ENCODE measurements at places on chromosomes 3 and 15. TPM values are rescaled to one million over a fixed set of nuclear protein-coding genes. Genes with fewer than 3 reads are reported as not detected.

Gene AP3B2
- polyA plus RNA-seq, result 21.8 TPM

Gene GANC
- 6.5 TPM for polyA plus RNA-seq

Gene TMEM207
- polyA plus RNA-seq, result not detected

Gene CPNE9
- 6.0 TPM for polyA plus RNA-seq

Gene CCR9
- not detected for polyA plus RNA-seq

Gene NAA80
- 23.9 TPM for polyA plus RNA-seq

Gene GOLGA6L10
- polyA plus RNA-seq, result 0.91 TPM

Gene SGO1
- polyA plus RNA-seq, result 6.9 TPM

Gene TMC3
- not detected for polyA plus RNA-seq

Gene BLM
- 15.2 TPM for polyA plus RNA-seq

Gene ACTRT3
- polyA plus RNA-seq, result 3.0 TPM

Gene ACAN
- polyA plus RNA-seq, result 1.2 TPM

Gene SIDT1
- polyA plus RNA-seq, result 0.06 TPM
